ENCODE measurements at places on chromosomes 2 and 18.

GRCh38 chr2:27624943-27625342, 3.9 kb downstream of the CCDC121 start:
- DNase-seq, result no peak

DNA sequence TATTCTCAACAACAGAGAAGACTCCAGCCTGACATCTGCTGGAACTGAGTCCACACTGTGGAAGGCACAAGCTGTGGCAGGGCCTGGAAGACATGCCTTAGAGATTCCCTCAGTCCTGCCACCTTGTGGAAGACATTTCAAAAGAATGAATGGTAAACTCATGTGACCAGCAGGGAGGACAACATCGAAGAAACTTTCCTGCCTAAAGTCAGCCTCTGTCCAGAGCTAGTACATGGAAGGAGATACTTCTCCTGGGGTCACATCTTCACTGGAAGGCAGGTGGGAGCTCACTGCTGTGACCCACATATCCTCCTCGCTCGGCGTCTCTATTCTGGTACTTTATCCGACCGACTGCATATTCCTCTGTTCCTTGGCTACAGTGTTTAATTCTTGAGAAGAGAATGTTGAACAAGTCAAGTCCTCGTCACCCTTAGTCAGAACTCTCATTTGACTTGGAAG, 59.5 kb downstream of the PUM2 start:
- peak; percentile 75 for DNase-seq

- peak; percentile 98 for DNase-seq
These were observed 47.4 kb downstream of the LRRFIP1 start for GRCh38 chr2:237674731-237675276.

DNA sequence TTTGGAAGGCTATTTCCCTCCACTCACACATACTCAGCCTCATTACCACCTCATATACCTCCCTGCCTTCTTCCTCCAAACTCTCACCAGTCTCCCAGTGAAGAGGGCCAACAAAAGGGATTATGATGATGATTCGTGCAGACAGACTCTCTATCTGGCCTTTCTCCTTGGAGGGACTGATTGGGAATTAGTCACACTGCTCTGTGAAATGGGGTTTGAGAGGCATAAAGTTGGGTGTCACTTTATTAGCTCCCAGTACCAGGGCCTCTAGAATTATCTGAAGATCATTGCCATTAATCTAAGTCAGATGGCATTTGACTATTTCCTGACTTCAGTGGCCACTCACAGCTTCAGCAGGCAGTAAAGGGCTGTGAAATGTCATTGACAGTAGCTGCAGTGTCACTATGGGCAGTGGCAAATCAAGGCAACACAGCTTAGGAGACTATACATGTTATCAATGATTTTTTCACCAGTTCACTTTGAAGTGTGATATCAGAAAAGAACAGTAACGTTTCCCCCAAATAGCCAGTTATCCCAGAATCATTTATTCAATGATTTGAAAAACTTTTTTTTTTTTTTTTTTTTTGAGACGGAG, 17.4 kb downstream of the CNRIP1 start:
- no peak for DNase-seq

DNA sequence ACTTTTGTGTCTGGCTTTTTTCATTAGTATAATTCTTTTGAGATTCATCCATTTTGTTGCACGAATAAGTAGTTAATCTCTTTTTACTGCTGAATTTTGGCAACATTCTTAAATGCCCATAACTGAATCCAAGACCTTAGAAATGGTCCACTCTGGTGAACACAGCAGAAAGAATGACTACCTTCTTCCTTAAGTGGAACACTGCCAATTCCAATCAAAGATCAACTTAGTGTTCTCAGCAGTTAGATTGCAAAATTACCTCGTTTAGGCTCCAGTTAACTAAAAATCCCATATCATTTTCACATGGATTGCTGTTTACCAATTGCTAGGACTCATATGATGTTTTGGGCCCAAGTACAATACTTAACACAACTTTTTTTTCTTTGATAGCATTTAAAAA, 59.9 kb downstream of the MDH1 start:
- no peak for DNase-seq
